Ovary (tissue), 10 donors: ENCODE measurements at places on chromosomes 6 and 20. TPM values are rescaled to one million over a fixed set of nuclear protein-coding genes. Genes with fewer than 3 reads are reported as not detected.
A peak's percentile ranks its signal among the peaks of the same experiment; 100 is the strongest.

Gene RNF182
- total RNA-seq: 3.9 TPM

DNA sequence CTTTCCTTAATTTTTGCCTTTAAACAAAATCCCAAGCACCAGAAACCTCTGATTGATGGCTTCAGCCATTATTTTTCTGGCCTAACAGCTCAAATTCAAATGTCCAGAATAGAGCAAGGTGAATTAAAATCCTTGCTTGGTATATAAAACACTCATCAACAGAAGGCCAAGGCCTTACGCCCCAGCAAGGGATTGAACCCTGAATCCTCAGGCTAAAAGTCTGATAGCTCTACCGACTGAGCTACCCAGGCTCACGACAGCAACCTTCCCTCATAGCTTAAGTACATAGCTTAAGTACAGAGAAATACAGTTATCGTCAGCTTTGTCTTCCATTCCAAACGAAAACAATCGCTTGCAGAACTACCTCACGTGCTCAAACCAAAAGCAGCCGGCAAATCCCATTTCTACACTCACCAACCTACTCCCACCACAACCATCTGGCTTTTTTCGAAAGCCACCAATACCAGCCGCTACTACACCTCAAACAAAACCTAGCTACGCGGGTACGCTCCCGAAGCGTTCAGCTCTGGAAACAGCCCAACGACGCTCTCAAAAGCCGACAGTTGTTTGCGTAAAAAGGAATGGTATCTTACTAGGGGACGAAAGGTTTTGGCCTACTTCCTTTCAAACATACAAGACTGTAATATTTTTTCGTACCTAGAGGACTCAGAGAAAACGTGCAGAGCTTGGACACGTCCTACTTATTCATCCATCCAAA is 167.5 kb downstream of the GPX5 start:
- no peaks in the 10 kb centered on the region for H3K36me3 ChIP-seq
- H3K27ac ChIP-seq: no peak overlapping the region
- H3K4me3 ChIP-seq: no peak overlapping the region
- no peaks in the 10 kb centered on the region for H3K4me1 ChIP-seq
- no peaks in the 10 kb centered on the region for H3K27me3 ChIP-seq

Gene LGSN
- not detected for total RNA-seq

Gene FAM83B
- total RNA-seq: 0.46 TPM

Gene ULBP2
- total RNA-seq: not detected

GRCh38 chr20:24730750-24731149 is 218.3 kb upstream of the CST7 start:
- H3K36me3 ChIP-seq: no peaks in the 10 kb centered on the region
- H3K4me3 ChIP-seq: no peak overlapping the region
- DNase-seq: no peak
- no peaks in the 10 kb centered on the region for H3K4me1 ChIP-seq
- H3K27ac ChIP-seq: no peak overlapping the region
- no peaks in the 10 kb centered on the region for H3K27me3 ChIP-seq

DNA sequence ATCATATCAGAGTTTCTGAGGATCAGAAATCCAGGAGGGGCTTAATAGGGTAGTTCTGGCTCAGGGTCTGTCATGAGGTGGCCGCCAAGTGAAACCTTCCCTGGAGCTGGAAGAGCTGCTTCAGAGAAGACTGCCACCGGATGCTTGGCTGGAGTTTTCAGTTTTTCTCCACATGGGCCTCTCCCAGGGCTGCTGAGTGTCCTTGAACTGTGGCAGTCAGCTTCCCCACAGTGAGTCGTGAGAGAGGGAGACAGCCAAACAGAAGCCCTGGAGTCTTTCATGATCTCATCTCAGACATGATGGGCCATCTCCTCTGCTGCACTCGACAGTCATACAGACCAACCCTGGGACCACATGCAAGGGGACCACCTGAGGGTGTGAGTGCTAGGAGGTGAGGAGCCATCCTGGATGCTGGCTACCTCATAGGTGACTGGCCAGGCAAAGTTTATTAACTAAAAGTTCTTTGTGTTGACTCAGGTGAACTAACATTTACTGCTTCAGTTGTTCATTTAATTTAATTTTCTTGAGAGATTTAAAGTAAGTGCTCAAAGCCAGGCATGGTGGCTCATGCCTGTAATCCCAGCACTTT is 71.5 kb downstream of the SHLD1 start:
- H3K36me3 ChIP-seq: no peaks in the 10 kb centered on the region
- H3K4me3 ChIP-seq: no peak overlapping the region
- no peaks in the 10 kb centered on the region for H3K4me1 ChIP-seq
- DNase-seq: peak; percentile 58
- no peaks in the 10 kb centered on the region for H3K27me3 ChIP-seq

- no peaks in the 10 kb centered on the region for H3K36me3 ChIP-seq
- H3K27ac ChIP-seq: no peak overlapping the region
- no peaks in the 10 kb centered on the region for H3K27me3 ChIP-seq
- no peak for DNase-seq
- no peaks in the 10 kb centered on the region for H3K4me1 ChIP-seq
Observed at GRCh38 chr6:168179133-168179532, 100.1 kb upstream of the FRMD1 start.

GRCh38 chr6:3046295-3046694 is 22.0 kb upstream of the RIPK1 start:
- H3K27me3 ChIP-seq: no peaks in the 10 kb centered on the region
- H3K4me1 ChIP-seq: no peaks in the 10 kb centered on the region
- no peak for DNase-seq
- no peaks in the 10 kb centered on the region for H3K36me3 ChIP-seq
- no peak overlapping the region for H3K4me3 ChIP-seq

DNA sequence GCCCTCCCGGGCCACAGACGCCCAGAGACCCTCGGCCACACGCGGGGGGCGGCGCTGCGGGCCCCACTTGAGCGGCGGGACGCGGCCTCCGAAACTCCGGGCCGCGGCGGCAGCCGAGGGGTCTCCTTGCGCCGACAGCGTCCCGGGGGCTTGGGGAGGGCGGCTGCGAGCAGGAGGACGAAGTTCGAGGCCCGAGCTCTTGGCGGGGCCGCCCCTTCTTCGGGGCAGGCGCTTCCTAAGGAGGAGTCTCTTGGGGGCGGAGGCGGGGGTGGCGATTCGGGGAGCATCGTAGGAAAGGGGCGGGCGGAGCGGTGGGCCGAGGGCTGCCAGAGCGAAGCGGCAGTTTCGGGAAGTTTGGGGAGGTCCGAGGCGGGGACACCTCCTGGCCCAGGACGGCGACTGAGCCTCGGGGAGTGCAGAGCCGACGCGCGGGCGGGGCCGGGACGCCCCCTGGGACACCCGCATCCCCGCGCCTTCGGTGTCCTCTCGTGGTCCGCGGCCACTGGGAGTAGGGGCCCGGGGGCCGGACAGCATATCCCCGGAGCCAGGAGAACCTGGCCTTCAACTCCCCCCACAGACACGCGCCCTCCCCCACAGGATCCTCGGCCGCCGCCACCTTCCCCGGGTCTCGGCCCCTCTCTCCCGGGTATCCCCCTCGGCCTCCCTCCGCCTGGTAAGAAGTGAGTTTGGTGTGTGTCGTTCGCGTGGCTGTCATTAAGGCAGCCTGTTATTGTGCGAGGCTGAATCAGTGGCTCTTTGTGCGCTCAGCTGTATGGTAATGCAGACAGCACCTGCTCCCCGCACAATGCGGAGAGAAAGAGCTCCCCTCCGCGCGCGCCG is 613 bp upstream of the DLL1 start:
- peaks cover 3% of the 10 kb centered on the region for H3K27me3 ChIP-seq
- no peak for DNase-seq
